ENCODE measurements at places on chromosomes 7 and 10.

DNA sequence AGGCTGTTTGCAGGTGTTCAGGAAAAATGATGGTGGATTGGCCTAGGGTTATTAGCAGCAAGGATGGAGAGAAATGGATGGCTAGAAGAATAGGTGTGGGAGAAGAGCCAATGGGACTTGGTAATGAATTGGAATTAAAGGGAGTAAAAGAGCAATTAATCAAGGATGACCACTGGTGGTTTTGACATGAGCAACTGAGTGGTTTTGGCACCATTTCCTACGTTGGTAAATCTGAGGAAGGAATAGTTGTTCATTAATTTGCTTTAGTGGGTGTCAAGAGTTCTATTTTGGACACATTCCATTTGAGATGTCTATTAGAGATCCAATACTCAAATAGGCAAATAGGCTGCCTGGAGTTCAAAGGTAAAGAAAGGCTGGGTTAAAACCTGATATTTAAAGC is 38.2 kb upstream of the NRBF2 start:
- ATAC-seq, result no peak

GRCh38 chr10:133528296-133528844 is 1.2 kb downstream of the CYP2E1 start:
- ATAC-seq, result no peak

- ATAC-seq, result no peak
Measured at GRCh38 chr7:30912021-30912730, 523 bp downstream of the AQP1 start.

- no peak for ATAC-seq
Measured at GRCh38 chr10:122998934-122999333, 9.7 kb downstream of the IKZF5 start.

DNA sequence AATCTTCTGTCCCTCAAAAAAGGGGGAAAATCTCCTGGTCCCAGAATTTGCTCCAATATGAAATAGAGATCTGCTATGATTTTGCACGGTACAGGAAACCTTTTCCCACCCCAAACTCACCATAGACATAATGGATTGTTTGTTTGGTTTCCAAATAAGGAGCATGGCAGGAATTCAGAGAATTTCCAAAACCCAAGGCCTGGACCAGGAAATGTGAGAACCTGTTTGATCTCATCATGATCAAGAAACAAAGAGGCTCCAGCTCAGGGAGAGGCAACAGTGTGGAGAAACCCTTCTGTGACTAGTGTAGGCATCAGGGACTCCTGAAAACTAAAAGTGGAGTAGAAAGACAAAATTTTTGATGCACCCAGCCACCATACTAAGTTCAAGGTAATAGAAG is 1548.1 kb upstream of the LRRTM3 start:
- ATAC-seq, result no peak

DNA sequence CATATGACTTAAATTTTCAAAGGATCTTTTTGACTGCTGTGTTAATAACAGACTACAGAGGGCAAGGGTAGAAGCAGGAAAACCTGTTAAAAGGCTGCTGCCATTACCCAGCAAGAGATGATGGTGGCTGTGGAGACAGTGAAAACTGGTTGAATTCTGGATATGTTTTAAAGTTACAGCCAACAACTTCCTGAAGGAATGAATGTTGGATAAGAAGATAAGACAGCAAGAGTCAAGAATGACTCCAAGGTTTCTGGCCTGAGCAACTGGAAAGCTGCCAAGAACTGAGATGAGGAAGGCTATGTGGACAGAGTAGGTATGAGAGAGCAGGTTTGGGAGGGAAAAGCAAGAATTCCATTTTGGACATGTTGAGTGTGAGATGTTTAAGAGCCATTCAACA is 19.1 kb downstream of the CNOT4 start:
- ATAC-seq, result no peak

DNA sequence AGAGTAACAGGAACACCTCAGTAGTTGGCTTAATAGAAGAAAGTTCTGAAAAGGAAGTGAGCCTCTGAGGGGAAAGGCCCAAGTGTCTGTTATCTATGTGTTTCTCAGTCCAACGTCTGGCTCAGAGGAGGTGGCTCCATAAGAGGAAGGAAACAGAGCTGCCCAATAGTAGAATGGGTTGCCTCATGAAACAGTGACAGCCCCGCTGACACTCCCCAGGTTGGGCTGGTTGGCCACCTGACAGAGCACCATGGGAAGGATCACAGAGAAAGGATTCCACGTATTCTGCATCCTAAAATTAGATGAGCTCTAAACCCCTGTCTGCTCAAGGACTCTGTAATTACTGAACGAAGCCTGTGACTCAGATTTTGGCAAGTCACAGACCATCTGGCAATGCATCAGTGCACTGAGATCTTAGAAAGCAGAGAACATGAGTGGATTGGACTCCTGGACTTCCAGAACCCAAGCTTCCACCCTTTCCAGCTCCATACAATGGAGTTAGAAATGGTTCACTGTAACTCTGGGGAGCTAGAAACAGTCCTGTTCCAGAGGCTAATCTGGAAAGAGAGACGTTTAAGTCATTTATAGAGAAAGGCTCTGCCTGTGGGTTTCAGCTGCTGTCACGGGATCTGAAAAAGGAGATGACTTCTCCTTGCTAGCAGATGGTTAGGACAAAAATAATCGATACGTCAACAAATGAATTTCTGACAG is 2.9 kb downstream of the PKD2L1 start:
- ATAC-seq, result peak; percentile 31

GRCh38 chr10:130847170-130847569 is 464.4 kb downstream of the TCERG1L start:
- ATAC-seq, result no peak

- ATAC-seq, result no peak
Measured at GRCh38 chr7:159095979-159096411, 48.7 kb downstream of the VIPR2 start.

- no peak for ATAC-seq
Measured at GRCh38 chr7:152909683-152910544, 150.4 kb downstream of the ACTR3B start.

DNA sequence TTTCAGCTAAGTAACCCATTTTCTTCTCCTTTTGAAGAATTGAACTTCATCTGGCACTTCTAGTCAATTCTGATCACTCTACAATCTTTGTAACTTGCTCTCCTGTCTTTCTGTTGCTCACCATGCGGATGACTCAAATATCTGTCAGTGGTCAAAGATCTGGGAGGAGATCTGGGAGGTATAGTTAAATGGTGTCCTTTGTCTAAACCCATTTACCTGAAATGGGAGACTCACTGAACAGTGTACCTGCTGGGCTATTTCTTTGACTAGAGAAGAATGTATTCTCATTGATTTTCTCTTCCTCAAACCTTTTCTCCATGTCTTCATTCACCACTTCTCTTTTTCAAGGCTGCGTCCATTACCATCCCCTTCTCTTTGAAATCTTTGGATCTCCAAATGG is 42.0 kb upstream of the PCLO start:
- ATAC-seq, result no peak

DNA sequence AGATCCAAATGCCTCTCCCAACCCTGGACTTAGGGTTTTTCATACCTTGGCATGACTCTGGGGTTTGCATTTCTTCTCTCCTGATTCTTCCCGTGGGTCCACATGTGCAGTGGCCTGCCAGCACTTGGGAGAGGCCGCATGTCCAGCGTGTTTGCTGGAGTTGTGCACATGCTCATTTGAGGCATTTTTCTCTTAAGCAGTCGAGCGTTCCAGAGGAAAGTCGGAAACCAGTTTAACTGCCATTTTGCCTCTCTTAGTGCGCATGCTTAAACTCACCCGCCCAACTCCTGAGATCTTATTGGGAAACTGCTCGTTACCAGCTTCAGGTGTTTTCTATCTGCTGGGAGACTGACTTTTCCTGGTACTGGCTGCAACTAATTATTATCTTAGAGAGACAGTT is 888.4 kb upstream of the PHF14 start:
- ATAC-seq, result no peak

- no peak for ATAC-seq
Measured at GRCh38 chr10:29635711-29636144, 957 bp upstream of the SVIL start.

DNA sequence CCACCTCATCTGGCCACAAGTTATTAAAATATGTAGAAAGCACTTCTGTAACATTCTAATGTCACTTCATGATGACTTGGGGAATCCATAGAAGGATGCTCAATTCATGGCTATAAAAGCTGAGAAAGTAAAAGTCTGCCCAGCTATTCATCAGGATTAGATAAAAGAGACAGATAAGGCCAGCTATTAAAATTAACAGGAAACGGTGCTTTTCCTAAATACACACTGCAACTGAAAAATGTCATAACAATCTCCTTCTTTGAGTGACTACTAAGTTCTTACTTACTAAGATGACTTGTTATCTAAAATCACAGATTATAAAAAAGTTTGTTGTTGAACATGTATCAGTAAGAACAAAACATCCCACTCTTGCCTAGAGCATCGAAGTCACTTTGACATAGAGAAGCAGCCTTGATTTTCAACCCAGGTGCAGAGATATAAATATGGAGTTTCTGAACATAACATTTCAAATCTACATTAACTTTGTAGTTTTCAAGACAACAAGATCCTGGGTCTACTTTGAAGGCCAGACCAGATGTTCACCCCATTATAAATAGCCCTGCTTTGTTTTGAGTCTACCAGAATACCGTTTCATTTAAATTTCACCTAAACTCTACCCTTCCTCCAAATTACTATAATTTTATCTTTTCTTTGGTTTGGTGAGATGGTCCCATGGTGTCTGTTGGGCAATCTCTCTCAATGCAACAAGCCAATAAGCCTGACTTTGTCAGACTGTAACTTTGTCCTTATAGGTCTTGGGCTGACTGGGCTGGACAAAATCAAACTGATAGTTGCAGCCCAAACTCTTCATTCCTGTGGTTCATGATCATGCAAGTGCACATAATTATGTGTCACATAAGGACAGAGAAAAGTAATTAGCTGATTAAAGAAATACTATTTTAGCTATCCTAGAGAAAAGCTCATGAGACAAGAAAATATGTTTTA is 24.0 kb downstream of the HYCC1 start:
- no peak for ATAC-seq

- ATAC-seq, result no peak
Measured at GRCh38 chr7:25850735-25851134, 301.3 kb upstream of the NFE2L3 start.

GRCh38 chr7:124322561-124322960 is 289.7 kb upstream of the TMEM229A start:
- ATAC-seq, result no peak

DNA sequence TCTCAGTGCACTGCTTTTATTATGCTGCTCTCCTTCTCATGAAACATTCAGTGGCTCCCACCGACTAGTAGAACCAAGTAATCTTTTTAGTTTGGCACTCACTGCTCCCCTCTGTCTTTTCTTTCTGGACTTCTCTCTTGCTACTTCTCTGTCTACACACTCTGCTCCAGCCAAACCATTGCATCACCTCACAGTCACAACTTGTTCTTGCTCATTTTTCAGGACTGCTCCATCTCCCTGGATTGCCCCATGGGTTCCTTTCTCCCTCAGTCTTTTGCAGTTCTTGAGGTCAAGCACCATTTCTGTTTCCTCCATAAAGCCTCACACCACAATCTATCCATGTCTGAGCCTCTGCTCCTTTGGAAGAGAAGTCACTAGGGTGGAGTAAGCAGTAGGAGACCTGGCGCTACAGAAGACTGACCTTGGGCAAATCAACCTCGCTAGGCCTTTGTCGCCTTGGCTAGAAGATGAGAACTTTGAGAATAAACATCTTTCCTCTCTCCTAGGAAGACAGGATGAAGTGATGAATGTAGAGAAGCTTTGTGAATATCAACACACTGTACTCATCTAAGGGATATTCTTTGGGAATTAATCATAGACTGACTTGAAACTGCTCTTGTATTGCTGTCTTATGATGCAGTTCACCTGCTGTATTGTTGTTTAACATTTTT is 186.2 kb downstream of the LRMDA start:
- ATAC-seq, result peak; percentile 91

DNA sequence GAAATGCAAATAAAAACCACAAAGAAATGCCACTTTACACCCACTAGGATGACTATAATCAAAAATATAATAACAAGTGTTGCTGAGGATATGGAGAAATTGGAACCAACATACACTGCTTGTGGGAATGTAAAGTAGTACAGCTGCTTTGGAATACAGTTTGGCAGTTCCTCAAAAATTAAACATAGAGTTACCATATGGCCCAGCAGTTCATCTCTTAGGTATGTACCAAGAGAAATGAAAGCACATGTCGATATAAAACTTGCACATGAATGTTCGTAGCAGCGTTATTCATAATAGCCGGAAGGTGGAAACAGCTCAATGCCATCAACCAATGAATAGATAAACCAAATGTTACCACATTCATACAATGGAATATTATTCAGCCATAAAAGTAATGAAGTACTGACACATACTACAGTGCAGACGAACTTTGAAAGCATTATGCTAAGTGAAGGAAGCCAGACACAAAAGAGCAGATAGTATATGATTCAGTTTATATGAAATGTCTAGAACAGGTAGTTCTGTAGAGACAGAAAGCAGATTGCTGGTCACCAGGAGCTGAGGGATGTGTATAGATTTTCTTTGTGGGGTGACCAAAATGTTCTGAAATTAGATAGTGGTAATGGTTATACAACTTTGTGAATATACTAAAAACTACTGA is 12.4 kb downstream of the BCAP29 start:
- ATAC-seq, result no peak

DNA sequence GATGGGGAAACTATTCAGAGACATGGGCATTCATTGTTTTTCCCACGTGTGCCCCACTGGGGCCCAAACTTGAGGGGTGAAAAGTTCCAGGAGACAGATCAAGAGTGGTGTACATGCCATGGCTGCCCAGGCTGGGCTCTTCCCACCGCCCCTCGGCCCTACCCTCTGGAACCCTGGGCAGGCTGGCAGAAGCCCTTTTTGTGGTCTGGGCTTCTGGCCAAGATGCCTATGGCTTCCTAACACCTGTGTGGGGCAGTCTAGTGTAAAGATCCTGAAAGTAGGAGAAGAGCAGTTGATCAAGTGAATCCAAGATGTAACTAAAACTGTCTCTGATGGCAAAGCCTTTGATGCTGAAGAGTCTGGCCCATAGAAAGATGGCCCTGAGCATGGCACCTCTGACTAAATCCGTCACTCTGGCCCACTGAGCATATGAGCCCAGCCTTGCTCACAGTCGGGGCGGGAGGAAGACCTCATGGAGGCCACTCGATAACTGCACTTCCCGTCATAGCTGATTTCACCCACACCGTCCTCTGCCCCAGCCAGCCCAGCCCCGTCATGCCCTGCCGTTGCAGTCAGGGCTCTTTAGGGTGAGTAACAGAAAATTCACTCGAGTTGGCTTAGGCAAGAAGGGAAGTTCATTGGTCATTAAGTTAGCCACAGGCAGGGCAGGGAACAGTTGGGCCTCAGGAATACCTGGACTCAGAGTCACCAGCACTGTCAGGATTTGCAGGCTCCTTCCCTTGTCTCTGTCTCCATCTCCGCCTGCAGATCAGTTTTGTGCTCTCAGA is 37.9 kb upstream of the MTPAP start:
- ATAC-seq, result no peak

- ATAC-seq, result no peak
Measured at GRCh38 chr7:83852136-83852535, 203.2 kb upstream of the SEMA3E start.

GRCh38 chr7:44057181-44057848 is 8.1 kb downstream of the PGAM2 start:
- no peak for ATAC-seq

- ATAC-seq, result no peak
Measured at GRCh38 chr10:77208684-77209256, 428.8 kb downstream of the KCNMA1 start.

All from gastroesophageal sphincter (tissue), 4 donors.